CD4-positive, alpha-beta T cell treated with Interleukin-1 beta for 1 hour (primary cell): ENCODE measurements at places on chromosomes 5 and 9.

GRCh38 chr9:18208166-18209059, 265.5 kb upstream of the ADAMTSL1 start:
- no peak for DNase-seq

GRCh38 chr9:37486256-37486615, 488 bp downstream of the POLR1E start:
- DNase-seq = no peak

DNA sequence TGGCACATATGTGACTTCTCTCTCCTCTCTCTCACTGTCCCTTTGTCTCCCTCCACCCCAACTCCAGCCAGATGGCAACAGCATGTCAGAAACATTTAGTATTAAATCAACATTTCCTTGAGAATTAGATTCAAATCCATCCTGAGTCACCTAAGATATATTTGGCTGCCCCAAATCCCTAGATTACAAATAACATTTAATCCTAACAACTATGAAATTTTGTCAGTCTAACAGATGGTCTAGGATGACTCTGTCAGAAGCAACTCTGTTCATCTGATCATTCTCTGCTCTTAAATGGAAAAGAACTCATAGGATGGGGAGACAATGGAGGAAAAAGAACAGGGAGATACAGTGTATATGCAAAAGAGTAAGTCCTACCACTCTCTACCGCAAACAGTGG, 201.2 kb downstream of the TSSK1B start:
- no peak for DNase-seq

DNA sequence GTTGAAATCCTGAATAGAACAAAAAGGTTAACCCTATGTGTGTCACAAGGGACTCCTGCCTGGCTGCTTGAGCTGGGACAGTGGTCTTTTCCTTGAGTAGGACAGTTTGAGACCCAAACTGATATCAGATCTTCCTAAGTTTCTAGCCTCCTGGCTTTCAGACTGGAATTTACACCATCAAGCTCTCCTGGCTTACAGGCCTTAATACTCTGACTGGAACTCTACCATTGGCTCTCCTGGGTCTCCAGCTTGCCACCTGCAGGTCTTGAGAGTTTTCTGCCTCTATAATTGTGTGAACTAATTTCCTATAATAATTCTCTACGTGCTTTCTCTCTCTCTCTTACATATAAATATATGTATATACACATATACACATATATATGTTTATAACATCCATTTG, 112.5 kb downstream of the PRR16 start:
- DNase-seq = no peak

- no peak for DNase-seq
Observed at GRCh38 chr9:99750526-99750925, 71.2 kb upstream of the NR4A3 start.
